Urinary bladder (tissue), 4 donors: ENCODE measurements at places on chromosomes 6 and 20. TPM values are rescaled to one million over a fixed set of nuclear protein-coding genes. Genes with fewer than 3 reads are reported as not detected.

- DNase-seq = no peak
Measured at GRCh38 chr20:20528861-20529260, 161.0 kb downstream of the INSM1 start.

Gene PEX6
- 12.2 TPM for total RNA-seq

DNA sequence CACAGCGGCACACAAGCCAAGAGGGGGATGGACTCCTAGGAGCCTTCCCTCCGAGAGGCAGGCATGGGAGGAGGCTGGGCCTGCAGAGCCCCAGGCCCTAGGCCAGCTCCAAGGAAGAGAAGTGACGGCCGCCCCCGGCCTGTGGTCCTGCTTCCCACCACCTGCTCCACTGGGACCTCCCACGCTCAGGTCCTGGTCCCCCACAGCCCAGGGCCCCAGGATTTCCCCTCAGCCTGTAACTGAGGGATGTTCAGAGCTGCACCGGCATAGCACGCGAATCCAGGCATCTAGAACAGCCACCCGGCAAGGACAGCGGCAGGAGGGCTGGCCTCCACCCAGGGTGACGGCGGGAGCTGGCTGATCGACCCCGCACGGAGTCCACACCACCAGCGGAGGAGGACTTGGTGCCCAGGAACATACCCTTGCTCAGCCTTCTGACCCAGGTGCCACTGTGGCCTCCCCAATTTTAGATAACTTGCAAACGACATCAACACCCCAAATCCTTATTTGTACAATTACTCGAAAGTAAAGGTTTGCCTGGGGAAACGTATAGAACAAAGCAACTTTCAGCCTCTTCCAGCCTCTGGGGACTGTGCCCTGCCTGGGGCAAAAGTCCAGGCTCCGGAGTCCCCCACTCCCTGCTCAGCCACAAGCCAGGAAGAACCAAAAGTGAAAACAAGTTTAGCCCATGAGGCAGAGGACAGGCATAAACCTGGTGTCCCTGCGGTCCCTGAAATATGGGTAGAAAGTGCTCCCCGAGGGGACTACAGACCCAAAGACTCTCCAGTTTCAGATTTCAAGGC lies 3.5 kb downstream of the GATA5 start:
- DNase-seq = no peak

DNA sequence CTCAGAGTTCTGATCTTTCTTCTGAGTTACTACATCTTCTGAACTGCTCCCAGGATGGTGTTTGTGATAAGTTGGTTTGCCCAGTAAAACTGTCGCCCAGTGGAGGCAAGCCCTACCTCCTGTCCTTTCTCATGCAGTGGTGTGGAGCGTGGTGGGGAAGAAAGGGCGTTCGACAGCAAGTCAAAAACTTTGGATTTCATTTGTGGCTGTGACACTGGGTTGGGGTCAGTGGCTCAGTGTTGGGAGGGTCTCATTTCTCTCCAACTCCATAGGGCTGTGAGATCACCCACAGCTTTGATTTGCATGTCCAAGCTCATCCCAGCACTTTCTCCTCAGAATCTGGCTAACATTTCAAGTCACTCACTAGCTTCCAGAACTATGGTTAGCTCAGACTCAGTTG lies 17.5 kb upstream of the SLC22A2 start:
- DNase-seq = no peak

Gene HLA-DQB2
- 0.21 TPM for total RNA-seq

Gene WFDC10B
- not detected for total RNA-seq

DNA sequence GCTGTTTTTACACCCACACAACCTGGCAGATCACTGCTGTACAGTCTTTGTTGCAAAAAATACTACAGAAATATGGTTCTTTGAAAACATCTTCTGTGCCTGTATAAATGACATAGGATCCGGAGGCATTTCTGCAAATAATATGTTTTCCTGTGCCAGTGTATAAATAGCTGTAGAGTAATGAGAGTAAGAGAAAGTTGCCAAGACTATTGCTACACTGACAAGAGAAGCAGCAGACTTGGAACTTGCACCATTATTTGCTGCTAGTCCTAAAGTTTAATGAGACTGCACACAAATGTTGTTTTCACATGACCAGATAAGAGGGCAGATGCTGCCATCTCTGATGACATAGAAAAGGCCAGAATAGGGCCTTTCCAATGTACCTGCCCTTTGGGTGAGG lies 50.0 kb upstream of the DTNBP1 start:
- DNase-seq = no peak

Gene ELOVL2
- total RNA-seq = 6.2 TPM

DNA sequence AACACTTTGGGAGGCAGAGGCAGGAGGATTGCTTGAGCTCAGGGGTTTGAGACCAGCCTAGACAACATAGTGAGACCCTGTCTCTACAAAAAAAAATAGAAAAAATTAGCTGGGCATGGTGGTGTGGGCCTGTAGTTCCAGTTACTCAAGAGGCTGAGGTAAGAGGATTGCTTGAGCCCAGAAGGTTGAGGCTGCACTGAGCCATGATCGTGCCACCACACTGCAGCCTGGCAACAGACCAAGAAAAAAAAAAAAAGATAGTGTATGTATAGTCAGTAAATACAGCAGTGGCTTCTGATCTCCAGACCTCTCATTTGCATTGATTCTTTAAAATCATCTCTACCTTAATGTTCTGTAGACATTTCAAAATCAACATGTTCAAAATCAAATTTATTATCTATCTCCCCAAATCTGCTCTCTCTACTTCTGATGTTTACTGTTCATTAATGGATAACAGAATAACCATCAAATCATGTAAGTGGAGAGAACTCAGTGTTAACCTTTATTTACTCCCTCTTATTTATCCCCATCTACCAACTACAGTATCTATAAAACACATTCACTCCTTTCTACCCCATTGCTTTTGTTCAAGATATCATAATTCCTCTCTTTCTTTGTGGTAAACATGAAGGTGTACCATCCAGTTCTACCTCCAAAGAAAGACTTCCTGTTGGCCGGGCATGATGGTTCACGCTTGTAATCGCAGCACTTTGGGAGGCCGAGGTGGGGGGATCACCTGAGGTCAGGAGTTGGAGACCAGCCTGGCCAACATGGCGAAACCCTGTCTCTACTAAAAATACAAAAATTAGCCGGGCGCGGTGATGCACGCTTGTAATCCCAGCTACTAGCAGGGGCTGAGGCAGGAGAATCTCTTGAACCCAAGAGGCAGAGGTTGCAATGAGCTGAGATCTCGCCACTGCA lies 7.7 kb downstream of the PROCR start:
- no peak for DNase-seq

DNA sequence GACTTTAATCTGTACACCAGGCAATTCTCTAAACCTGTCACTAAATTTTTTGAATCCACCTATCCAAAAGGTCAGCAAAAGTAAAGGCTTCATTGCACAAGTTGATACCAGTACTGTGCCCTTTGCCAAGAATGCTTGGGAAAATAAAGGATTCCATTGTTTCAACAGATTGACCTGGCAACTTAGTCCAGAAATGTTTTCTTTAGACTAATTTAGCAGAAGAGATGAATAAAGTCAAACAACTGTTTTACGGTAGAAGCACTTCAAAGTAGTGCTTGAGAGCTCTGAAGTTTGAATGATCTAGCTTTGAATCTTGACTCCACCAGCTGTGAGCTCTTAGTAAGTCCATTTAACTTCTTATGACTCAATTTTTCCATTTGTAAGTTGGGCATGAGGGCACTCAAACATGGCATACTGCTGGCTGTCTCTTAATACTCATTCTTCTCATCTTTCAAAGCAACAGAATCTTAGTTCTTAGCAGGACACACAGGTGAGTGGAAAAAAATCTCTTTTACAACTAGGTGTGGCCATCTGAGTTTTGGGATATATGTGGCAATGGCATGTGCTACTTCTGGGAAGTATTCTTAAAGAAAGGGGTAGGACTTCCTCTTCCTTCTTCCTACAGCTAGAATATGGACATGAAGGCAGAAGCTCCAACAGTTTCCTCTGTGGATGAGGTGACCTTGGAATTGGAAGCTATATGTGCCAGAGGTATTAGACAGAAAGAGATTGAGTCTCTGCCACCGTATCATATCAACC lies 55.9 kb upstream of the LOC128125822 start:
- no peak for DNase-seq

Gene LY6G6C
- not detected for total RNA-seq

GRCh38 chr6:148758492-148758891 lies 11.7 kb downstream of the UST start:
- no peak for DNase-seq

Gene BPIFB4
- not detected for total RNA-seq

DNA sequence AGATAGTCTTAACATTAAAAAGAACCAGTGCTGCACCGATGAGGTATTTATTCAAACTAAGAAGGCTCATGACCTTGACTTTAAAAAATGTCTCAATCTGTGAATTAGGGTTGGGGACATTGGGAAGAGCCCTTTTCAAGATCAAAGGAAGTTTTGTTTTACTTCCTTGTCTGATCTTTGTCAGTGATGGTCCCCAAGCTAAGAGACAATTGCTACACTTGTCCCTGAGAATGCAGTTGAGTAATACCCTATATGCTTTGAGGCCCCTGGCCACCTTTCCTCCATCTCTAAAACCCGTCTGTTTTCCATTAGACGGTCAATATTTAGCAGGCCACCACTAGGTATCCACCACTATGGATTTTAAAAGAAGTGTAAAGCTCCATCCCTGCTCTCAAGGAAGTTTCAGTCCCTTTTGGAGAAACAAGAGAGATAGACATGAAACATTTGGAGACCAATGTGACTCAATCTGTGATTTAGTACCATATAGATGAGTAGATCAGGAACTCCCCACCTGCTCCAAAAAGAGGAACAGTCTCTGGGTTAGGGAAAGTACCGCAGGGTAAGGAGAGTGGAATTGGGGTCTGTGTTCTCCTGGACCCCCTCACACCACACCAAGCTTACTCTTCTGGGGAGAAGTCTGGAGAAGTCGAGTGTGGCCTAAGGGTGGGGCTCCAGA lies 99.1 kb upstream of the ISM1 start:
- DNase-seq = no peak

DNA sequence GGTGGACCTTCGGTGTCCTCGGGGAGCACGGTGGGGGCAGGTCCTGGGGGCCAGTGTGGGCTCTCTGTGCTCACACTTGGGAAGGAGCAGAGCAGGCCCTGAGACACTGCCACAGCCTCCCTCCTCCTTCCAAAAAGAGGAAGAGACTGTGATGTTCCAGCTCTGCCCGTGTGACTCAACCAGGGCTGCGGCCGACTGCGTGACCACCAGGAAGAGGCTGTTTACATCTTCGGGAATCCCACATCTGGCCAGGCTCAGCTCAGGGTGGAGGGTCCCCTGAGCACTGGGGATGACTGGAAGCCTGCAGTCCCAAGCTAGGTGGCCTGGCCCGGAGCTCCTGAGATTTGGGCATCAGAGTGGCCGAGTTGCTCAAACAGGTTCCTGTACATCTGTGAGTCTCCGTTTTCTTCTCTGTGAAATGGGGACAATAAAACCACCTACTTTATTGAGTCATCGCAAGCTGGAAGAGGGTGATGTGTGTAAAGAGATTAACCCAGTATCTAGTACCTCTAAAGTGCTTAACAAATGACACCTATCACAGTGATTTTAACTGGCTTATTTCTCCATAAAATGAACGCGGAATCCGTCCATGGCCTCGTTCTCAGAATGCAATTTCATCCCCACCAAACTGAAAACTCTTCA lies 242.1 kb downstream of the DLL1 start:
- DNase-seq = no peak

- no peak for DNase-seq
Measured at GRCh38 chr6:144335914-144336313, 50.8 kb downstream of the UTRN start.

Gene TREML1
- 0.21 TPM for total RNA-seq

DNA sequence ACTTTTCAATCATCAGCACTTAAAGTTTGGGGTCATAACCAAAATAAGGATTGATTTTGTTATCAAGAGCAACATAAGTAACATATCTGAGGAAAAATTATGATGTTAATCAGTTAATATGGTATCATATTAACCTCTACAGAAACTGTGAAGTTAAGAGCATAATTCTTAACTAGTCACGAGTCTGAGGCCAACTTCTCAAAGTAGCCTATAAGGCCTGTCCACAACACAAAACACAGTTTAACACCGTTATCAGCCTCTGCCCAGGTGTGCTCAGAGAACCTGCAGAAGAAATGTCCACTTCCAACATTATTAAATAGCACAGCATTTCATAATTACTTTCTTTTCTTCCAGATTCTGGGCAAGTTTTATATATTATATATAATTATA lies 1.1 kb downstream of the STX7 start:
- DNase-seq = no peak

- DNase-seq = peak; percentile 84
Measured at GRCh38 chr6:121435444-121436069, at the start of gene GJA1. Gene GJA1 (plus strand): TSS chr6:121435646. CDS start chr6:121446848, 11,202 bp downstream.

DNA sequence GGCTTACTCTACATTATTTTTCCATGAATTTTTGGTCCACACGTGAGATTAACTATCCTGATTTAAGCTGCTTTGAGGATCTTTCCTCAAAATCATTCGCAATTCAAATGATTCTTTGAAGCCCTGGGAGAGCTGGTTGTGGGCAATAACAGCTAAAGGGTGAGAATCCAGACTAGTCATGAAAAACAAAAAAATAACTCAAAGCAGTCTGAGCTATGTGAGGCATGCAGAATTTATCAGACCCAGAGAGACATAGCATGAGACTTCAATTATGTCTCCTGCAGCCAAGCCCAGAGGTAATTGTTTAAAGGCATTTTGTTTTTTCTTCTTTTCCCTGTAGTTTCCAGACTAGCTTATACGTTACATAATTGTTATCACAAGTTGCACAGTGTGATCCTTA lies 517.3 kb upstream of the PTCHD4 start:
- DNase-seq = no peak

DNA sequence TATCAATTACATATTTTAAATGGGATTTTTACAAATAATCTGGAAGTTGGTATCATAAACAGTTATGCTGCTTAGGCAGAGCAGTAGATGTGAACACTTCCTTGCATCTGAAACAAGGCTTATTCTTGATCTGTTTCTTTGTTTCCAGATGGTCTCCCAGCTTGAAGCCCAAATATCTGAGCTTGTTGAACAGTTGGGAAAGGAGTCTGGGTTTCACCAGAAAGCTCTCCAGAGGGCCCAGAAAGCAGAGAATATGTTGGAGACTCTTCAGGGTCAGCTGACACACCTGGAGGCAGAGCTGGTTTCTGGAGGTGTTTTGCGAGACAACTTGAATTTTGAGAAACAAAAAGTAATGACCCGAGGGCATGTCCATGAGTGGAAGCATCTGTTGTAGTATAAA lies 91.9 kb downstream of the CCDC170 start:
- no peak for DNase-seq

DNA sequence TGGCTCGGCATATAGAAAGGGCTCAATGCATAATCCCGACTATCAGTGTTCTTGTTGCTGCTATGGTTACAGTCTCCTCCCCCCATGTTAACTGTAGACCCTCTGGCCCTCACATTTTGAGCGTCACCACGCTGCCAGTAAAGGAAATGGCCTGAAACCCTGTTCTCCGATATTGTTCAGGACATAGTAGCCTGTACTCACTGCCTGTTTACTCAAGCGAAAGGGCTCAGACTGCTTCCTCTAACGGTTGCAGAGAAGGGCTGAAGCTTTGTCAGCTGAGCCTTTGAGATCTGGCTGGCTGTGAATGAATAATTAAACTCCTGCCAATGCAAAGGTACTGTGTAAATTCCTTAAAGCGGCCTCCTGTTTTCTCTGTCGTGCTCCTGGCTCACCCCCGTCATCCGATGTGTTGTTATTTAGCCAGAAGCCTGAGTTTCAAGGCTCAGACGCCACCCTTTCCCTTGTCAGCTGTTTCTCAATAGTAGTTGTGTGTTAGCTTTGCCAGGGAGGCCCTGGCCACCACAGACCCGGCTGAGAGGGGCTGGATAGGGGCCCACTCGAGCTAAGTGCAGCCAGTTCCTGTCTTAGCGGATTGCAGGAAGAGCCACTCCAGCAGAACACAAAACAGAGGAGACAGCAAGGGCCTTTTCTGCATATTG lies 31.2 kb upstream of the RALGAPA2 start:
- no peak for DNase-seq
